ENCODE measurements at places on chromosomes 1 and 21.

DNA sequence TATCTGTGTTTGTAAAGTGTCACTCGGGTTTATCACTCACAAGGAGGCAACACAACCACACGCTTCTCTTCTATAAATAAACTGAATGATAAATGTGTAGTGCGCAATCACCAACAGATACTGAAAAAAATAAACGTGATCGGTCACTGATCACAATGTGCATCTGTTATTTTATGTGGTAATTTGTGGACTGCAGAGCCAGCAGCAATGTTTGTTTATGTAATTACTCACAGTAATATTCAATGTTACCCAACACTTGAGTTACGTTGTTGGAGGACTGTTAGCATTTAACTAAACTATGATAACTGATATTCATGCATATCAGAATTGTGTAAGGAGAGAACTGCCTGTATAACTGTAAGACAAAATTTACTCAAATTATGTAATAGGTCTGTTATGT is 129.6 kb downstream of the USH2A start:
- DNase-seq = no peak

DNA sequence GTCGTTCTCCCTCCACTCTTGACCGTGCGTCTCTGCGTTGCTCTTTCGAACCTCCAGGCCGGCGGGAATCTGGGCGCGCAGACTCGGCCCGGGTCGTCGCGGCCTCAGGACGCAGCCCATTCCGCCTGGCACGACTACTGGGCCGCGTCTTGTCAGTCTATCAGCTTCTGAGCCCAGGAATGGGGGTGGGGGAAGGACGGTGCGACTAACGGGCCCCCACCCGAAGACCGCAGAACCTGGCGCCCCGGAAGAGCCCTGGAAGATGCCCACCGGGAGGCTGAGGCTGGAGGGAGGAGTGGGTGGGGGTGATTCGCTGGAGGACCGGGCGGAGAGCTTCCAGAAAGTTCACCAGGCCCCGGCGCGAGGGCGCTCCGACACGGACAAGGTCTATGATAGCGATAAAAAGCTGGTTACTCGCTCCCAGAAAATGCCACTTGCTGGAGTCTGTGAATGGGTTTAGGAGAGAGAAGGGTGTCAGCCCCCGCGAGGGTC is 1.7 kb upstream of the DMRTA2 start:
- no peak for DNase-seq

GRCh38 chr1:210263963-210264362 is 31.4 kb downstream of the SERTAD4 start:
- DNase-seq = no peak

DNA sequence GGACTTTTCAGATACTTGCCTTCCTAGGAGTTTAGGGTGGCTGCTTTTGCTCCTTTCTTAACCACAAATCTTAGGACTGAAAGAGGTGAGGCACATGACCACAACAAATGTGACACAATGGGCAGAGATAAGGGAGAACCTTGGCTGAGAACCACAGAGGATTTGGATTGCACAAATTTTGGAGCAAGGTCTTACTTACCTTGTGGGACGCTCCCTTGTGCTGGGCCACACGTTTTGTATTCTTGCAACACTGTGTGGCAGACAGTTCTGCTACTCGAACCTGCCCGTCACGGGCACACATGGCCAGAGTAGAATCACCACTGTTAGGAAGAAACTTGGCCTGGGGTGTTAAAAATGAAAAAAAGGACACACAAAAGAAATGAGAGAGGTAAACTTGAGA is 23.9 kb downstream of the DCAF8 start:
- no peak for DNase-seq

DNA sequence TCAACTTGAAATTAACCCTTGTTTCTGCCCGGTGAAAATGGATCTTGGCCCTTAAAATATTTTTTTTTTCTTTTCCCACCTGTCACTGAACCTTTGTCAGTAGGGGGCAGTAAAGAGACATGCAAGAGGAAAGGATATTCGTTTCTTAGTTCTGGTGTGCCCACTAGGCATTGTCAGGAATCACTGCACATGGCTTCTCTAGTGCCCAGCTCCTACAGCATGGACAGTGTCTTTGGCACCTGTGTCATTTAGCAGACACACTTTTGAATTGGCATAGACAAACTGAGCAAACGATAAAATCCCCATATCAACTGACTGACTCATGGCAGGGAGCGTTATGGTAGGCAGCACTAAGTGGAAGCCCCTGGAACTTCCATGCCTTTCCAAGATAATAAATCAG is 1048.1 kb downstream of the BRINP3 start:
- DNase-seq = no peak

DNA sequence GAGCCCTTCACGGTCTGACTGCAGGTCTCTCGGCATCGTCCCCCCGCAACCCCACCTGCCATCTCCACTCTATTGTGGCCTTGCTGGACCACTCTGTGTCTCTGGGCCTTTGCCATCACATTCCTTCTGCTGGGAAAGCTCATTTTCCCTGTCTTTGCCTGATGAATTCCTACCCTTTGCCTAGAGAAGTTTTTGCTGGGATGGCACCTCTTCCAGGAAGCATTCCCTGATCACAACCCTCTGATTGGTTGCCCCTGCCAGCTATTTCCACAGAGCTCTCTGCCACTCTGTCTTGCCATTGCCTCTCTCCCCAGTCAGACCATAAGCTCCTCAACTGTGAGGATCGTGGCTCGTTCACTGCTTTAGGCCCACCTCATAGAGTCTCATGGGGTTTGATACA is 28.9 kb upstream of the GPR37L1 start:
- no peak for DNase-seq

- no peak for DNase-seq
Measured at GRCh38 chr1:12717301-12717838, 1.5 kb downstream of the AADACL3 start.

- no peak for DNase-seq
Measured at GRCh38 chr1:11948822-11949458, 14.4 kb downstream of the PLOD1 start.

DNA sequence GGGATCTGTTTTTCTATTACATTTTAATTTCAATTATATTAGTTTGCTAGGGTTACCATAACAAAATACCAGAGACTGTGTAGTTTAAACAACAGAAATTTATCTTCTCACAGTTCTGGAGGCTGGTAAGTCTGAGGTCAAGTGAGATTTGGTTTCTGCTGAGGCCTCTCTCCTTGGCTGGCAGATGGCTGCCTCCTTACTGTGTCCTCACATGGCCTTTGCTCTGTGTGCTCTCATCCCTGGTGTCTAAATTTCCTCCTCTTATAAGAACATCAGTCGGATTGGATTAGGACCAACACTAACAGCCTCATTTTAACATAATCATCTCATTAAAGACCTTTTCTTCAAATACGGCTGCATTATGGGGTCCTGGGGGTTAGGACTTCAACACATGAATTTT is 195.2 kb upstream of the CHODL start:
- no peak for DNase-seq

GRCh38 chr1:19384113-19384512 is 72.0 kb downstream of the SLC66A1 start:
- DNase-seq = no peak

GRCh38 chr1:187977298-187977697 is 1148.5 kb downstream of the PLA2G4A start:
- DNase-seq = no peak

- DNase-seq = peak; percentile 73
Measured at GRCh38 chr1:225911191-225912130, 12.6 kb downstream of the PYCR2 start.

DNA sequence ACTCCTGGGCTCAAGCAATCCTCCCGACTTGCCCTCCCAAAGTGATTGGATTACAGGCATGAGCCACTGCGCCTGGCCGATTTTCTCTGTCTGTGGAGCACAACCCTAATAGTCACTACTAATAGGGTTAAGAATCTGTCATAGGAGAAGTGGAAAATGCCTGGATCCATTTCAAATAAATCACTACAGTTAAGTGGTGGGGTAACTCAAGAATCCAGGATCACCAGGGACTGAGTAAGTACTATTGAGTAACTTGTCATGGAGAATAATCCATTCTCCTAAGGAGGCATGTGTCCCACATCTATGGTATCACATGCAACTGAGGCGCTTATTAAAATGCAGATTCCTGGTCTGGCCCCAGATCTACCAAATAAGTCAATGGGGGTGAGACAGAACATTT is 53.2 kb downstream of the OPTC start:
- no peak for DNase-seq

GRCh38 chr1:203649999-203650836 is 23.6 kb downstream of the ATP2B4 start:
- DNase-seq = peak; percentile 72

DNA sequence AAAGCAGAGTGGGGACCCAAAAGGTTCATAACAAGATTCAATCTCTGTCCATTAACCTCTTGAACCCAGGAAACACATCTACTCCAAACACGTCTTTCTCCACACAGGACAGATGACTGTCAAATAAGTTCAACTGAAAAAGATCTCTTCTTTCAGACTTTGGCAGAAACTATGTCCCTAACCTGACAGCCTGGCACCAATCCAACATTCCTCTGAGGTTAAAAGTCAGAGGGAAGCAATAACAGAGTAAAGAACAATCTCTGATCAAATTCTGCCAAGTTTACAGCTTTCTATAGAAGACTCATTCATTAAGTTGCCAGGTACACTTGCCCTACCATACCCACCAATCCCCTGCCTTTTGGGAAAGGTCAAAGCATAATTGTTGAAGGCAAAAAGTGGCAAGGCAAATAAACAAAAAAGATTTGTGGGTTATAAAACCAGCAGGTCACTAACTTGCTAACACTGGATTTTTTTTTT is 31.9 kb downstream of the OTUD7B start:
- no peak for DNase-seq

DNA sequence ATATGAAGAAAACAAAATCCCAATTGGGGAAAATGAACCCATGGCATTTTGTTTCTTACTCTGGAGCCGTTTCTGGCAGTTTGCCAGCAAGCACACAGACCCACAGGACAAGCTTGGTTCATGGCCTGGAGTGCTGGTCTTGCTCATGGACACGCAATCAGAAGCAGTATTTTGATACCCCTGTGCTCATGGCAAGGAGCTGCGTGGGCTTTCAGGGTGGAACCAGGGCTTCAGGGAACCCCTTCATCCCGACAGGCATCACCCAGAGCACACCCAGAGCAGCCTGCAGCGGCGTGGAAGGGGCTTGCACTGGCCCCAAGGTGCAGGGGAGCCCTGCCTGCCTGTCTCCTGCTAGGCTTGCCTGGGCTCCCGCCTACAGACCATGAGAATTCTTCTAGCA is 45.4 kb upstream of the PCBP3 start:
- no peak for DNase-seq

DNA sequence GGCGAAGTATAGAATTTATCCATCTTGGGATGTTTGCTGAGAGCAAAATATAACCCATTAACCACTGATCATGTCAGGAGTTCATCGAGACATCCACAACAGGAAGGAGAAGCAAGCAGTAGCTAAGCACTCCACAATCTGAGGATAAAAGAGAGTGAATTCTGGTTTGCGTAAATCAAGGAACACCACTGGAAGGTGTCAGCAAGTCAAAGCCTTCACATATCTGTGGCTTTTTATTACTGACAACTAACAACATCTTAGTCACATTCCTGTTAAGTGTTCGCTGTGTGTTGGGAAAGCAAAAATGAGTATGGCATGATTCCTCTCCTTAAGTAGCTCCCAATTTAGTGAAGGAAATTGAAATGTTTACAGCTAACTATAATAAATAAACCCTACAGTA is 44.5 kb upstream of the DARS2 start:
- no peak for DNase-seq

Measured in CD4-positive, alpha-beta T cell treated with Interleukin-1 beta for 1 hour (primary cell).